Activated CD4-positive, alpha-beta T cell treated with anti-CD3 and anti-CD28 coated beads, Interleukin-2, amount 10 ng/mL, durations not matched to agents 24 days and 14 days (primary cell): ENCODE measurements at places on chromosomes 13 and 19.

- no peaks in the 10 kb centered on the region for H3K27me3 ChIP-seq
- no peak for DNase-seq
- H3K27ac ChIP-seq = no peak overlapping the region
- H3K36me3 ChIP-seq = no peaks in the 10 kb centered on the region
- no peak overlapping the region for H3K4me3 ChIP-seq
Measured at GRCh38 chr13:104937881-104938280, 1597.6 kb downstream of the EFNB2 start.

GRCh38 chr13:77548594-77548993 lies 13.1 kb downstream of the SCEL start:
- H3K27ac ChIP-seq = no peak overlapping the region
- H3K4me1 ChIP-seq = no peaks in the 10 kb centered on the region
- peaks cover 2% of the 10 kb centered on the region for H3K27me3 ChIP-seq

GRCh38 chr19:10820173-10820572 lies 15.8 kb downstream of the TMED1 start:
- H3K4me1 ChIP-seq = peaks cover 7% of the 10 kb centered on the region
- no peaks in the 10 kb centered on the region for H3K27me3 ChIP-seq
- DNase-seq = no peak
- peak overlapping the region; percentile 16 for H3K27ac ChIP-seq
- H3K36me3 ChIP-seq = peaks cover 59% of the 10 kb centered on the region

DNA sequence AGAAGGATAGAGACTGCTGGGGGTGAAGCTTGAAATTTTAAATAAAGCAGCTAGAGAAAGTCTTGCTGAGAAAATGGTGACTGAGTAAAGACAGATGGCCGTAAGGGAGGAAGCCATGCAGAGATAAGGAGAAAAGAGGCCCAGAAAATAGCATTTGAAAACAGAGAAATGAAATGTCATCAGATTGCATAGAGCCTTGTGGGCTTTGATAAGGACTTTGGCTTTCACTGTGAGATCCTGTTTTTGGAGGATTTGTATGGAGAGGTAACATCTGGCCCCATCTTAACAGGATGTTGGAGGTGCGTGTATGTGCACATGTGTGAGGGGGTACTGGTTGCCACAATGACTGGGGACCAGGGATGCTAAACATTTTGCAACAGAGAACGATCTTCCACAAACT lies 19.5 kb upstream of the ATP8A2 start:
- no peaks in the 10 kb centered on the region for H3K36me3 ChIP-seq
- no peaks in the 10 kb centered on the region for H3K4me1 ChIP-seq
- H3K27ac ChIP-seq = no peak overlapping the region
- DNase-seq = no peak
- no peak overlapping the region for H3K4me3 ChIP-seq
